ENCODE measurements at places on chromosomes 16 and 17.
A peak's percentile ranks its signal among the peaks of the same experiment; 100 is the strongest.

DNA sequence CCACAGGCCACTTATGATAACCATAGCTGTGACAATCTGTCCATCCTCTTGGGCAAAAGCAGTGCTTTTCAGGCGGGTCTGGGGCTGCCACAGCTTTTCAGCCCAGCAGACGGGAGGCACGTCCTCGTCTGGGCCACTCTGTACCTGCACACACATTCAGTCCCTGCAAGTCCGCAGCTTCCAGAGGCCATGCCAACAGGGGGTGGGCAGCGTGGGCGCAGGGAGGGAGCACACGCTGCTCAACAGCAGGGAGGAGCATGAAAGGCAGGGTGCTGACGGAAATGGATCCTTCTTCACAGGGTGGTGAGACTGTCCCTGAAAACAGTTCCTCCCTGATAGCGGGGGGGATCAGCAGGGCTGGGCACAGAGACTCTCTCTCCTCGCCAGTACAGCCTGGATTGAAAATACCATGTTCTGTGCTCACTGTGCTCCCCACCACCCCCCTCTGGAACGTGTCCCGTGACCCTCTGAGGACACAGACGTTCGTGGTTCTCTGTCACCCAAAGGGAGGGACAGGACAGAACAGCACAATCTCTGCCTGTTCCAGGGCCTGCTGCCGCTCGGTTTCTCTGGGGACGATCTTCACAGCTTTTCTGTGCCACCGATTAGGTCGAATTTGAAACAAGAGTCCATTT lies 41.7 kb downstream of the PEMT start:
- no peak for DNase-seq

DNA sequence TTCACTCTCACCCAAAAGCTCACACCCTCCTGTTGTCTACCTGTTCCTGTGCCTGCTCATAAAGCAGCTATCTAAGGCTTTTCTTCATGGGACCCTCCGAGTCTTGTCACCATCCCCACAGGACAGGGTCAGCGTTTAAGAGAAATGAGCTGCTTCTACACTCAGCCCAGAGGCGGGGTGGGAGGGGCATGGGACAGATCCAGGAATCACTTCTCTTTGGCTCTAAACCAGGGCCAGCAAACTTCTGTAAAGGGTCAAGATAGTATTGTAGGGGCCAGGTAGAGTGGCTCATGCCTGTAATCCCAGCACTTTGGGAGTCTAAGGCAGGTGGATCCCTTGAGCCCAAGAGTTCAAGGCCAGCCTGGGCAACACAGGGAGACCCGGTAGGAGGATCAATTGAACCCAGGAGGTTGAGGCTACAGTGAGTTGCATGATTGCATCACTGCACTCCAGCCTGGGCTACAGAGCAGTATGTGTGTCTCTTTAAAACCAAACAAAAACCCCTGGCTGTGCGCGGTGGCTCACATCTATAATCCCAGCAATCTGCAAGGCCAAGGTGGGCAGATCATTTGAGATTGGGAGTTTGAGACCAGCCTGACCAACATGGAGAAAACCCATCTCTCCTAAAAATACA lies 23.2 kb upstream of the KLHL11 start:
- no peak for DNase-seq

- no peak for DNase-seq
Observed at GRCh38 chr17:49571764-49572163, 3.9 kb upstream of the NXPH3 start.

DNA sequence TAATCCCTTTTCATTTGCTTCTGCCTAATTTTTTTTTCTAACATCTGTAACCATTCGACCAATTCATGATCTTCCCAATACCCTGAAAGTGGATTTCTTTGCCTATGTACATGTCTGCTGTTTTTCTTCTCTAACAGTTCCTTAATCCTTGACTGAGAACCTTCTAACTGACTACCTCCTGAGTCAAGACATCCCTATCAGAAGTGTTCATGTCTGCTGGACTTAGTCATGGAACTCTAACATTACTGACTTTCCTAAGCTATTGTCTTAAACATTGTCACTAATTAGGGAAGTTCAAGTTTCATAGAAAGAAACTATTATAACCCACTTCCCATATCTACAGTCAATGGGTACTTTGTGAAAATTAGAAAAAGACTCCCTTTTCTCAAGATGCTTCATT lies 52.4 kb upstream of the IRX5 start:
- no peak for DNase-seq

GRCh38 chr16:11264155-11264832 lies 4.8 kb downstream of the TNP2 start:
- no peak for DNase-seq

- DNase-seq: peak; percentile 74
Observed at GRCh38 chr17:72445055-72445991, 324.5 kb downstream of the SOX9 start.

- no peak for DNase-seq
Observed at GRCh38 chr17:19321481-19322128, 40.9 kb downstream of the B9D1 start.

DNA sequence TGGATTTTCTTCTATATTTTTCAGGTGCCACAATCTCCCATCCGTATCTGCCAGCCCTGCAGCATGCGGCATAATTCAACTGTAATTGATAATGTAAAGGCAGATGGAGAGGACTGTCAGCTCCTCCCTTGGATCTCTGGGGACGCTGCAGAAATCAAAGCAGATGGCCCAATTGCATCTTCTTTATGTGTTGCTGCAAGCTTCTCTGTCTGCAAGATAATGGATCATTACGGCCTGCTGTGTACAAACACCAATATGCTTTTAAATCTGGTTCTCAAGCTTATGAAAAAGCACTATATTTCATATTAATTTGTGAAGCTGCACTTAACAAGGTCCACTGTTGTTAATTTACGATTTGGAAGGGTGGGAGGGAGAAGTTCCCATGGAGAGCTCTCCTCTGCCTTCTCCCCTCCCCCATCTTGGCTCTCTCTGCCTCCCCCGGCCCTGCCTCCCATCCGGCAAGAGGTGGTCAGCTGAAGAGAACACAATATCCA lies 607.5 kb downstream of the TOX3 start:
- DNase-seq: no peak

- DNase-seq: no peak
Observed at GRCh38 chr17:34713687-34714086, 134.3 kb downstream of the TMEM132E start.

All from Caco-2 (cell line).